HEK293T (cell line): ENCODE measurements at places on chromosomes 13 and 19.

DNA sequence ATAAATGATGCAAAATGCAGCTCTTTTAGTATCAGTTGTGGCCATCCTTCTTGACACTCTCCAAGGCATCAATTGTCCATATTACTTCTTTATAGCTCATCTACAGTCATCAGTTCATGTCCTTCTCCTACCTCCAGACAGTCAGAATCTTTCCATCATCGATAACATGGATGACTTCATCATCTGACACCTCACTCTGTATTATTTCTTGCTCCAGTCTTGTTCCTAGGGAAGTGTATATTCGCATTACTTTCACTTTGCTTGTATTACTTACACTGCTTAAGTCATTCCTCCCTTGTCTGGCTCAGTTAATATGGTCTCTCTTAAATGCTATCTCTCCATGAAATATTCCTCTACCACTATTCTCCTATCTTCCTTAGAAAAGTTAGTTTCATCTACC is 999.1 kb upstream of the SLC10A2 start:
- no peak for DNase-seq

GRCh38 chr13:45302507-45302906 is 38.5 kb downstream of the TPT1 start:
- no peak for DNase-seq

DNA sequence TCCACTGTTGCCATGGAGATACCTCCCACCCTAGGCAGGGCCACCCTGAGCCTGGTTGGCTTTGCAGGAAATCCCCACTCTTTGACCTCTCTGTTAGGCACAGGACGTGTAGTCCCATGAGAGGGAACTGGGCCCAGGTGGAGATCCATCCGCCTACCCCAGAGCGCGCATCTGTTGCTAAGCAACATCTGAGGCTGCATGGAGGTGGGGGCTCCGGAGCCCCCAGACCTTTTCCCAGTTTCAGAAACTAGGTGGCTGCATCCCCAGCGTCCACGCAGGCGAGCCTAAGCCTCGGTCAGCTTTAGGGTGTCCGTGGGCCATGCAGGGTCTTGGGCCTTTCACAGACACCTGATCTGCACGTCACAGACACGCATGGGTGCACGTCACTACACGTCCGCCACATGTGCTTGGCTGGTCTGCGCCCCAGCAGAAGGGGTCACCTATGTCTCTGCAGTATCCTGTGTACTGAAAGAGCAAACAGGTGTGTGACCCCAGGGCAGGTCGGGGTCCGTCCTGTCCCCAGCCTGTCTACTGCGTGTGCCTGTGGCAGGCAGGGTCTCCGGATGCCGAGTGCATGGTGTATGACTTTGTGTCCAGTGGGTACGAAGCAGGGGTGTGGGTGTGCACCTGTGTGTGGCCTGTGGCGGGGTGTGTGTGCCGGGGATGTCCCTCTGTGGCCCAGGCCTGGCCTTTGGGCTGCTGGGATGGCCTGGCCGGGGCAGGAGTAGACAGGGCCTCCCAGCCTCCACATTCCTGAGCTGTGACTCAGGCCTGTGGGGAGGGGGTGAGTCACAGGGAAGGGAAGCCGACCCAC is 4.1 kb upstream of the CIRBP start:
- no peak for DNase-seq

GRCh38 chr13:20796791-20797508 is 23.2 kb upstream of the EEF1AKMT1 start:
- DNase-seq: no peak

DNA sequence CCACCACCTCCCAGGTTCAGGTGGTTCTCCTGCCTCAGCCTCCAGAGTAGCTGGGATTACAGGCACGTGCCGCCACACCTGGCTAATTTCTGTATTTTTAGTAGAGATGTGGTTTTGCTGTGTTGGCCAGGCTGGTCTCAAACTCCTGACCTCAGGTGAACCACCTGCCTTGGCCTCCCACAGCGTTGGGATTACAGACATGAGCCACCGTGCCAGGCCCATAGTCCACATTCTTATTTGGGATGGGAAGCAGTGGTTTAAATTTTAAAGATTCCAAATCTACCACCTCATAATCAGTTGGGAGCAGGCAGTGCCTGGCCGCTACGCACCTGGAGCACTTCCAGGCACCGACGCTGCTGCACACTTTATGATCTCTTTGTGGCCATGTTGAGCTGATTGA is 160.6 kb upstream of the SOX1 start:
- DNase-seq: no peak

- no peak for DNase-seq
Measured at GRCh38 chr19:47239610-47240296, 8.8 kb upstream of the BBC3 start.

- no peak for DNase-seq
Measured at GRCh38 chr13:105721016-105721415, 814.4 kb downstream of the EFNB2 start.

DNA sequence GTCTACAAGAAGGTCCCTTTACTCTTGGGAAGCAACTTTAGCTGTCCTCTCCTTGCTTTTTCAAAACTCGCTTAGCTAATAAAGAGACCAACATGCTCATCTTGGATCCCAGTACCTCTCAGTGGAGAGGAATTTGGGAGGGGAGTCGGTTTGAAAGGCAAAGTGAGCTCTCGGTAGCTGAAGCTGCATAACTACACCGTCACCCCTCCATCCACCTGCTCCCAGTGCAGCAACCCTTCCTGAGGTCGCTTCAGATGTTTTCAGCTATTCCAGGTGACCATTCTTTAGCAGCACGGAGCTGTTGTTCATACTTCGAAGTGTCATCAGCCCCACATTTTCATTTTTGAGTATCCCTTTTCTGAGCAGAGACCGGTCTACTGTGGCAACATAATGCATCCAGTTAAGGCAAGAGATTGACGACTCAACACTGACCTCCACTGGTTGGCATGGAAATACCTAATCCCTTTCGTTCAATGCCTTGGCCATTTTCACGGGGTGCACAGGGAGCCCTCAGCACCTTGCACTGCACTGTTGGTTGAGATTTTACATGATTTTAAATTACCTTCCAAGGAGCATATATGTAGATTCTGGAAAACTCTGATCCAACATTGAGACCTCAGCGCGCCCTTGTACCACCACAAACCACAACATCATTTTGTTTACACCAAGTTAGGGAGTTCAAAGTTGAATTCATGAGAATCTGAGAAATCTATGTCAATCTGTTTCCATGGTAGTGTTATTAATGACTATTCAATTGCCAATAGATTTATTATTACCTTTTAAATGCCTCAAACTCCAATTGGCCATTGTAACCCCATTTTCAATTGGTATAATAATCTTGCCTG is 42.2 kb downstream of the DLEU7 start:
- DNase-seq: peak; percentile 71

- DNase-seq: no peak
Measured at GRCh38 chr13:51524829-51525566, 59.3 kb upstream of the WDFY2 start.

DNA sequence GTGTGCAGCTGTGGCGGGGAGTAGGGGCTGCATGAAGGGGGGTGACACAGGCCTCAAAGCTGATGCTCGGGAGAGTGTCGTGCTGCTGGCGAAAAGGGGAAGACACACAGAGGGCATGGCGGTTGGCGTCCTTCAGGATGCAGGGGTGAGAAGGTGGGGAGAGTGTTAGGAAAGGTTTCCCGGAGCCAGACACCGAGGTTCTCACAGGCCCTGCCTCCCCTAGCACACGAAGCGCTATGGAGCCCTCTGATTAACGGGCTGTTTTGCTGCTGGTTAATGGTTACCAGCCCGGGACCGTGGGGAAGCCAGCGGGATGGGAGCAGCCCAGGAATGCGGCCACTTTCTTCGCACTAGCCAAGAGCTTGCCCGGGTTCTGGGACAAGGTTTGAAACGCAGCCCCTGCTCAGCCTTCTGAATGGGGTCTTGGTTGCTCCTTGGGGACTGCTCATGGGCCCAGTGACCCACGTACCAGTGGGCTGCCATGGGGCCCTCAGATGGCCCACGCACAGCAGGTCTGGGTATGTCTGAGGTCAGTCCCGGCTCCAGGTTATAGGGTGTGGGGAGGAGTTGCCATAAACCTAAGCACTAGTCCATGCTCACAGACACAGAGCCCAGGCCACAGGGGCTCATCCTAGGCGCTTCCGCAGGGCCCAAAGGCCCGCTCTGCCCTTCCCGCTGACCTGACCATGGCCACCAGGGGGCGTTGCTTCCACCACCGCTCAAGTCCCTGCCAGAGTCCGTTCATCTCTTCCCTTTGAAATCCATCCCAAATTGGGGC is 31.3 kb upstream of the ISYNA1 start:
- peak; percentile 84 for DNase-seq

GRCh38 chr19:42521346-42522030 is 6.8 kb downstream of the CEACAM1 start:
- no peak for DNase-seq

DNA sequence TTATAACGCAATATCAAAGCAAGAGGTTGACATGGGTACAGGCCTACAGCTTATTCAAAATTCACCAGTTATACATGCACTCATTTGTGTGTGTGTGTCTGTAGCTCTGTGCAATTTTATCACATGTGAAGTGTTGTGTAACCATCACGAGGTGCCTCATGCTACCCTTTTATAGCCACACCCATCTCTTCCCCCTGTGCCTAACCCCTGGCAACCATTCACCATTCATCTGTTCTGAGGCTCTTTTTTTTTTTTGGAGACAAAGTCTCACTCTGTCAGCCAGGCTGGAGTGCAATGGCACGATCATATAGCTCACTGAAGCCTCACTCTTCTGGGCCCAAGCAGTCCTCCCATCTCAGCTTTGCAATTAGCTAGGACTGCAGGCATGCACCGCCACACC is 78.4 kb downstream of the DPF1 start:
- DNase-seq: no peak

DNA sequence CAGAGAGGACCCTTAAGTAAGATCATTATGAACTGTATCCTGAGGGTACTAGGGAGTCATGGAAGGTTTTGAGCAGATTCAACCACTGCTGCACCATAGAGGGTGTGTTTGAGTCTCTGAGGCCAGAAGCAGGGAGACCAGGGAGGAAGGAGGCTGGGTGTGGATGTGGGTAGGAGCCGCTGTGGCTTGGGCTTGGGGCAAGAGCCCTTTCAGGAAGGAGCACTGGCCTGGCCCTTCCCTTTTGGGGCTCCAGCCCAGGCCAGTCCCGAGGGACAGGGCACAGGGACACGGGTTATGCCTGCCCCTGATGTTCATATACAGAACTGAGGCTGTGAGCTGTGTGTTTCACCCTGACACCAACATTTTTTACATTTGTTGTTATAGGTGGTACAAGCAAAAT is 7.2 kb downstream of the CIC start:
- no peak for DNase-seq

GRCh38 chr19:28492621-28493020 is 720.3 kb downstream of the UQCRFS1 start:
- no peak for DNase-seq
